Stimulated activated CD4-positive, alpha-beta T cell treated with anti-CD3 and anti-CD28 coated beads, Interleukin-4, amount 100 ng/mL, for 48 hours (primary cell): ENCODE measurements at places on chromosomes 11 and 22.
A peak's percentile ranks its signal among the peaks of the same experiment; 100 is the strongest.

- no peak for DNase-seq
Measured at GRCh38 chr11:7031471-7031871, 11.2 kb downstream of the NLRP14 start.

- DNase-seq = no peak
Measured at GRCh38 chr11:575313-575995, 816 bp upstream of the PHRF1 start.

DNA sequence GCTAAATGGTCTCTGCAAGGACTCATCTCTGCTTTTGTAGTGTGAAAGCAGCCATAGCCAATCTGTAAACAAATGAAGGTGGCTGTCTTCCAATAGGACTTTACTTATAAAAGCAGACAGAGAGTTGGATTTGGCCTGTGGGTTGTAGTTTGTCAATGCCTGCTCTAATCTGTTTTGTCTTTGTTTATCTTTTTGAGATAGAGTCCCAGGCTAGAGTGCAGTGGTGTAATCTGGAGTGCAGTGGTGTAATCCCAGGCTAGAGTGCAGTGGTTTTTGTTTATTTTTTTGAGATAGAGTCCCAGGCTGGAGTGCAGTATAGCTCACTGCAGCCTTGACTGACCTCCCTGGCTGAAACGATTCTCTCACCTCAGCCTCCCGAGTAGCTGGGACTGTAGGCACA, 8.6 kb downstream of the PPP6R3 start:
- DNase-seq = no peak

DNA sequence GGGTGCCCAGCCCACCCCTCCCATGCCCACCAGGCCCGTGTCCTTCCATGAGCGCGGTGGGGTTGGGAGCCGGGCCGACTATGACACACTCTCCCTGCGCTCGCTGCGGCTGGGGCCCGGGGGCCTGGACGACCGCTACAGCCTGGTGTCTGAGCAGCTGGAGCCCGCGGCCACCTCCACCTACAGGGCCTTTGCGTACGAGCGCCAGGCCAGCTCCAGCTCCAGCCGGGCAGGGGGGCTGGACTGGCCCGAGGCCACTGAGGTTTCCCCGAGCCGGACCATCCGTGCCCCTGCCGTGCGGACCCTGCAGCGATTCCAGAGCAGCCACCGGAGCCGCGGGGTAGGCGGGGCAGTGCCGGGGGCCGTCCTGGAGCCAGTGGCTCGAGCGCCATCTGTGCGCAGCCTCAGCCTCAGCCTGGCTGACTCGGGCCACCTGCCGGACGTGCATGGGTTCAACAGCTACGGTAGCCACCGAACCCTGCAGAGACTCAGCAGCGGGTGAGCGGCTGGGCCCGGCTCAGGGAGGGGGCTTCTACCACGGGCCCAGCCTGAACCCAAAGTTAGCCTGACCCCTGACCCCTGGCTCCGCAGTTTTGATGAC, 3.0 kb downstream of the PKP3 start:
- DNase-seq = no peak

- DNase-seq = peak; percentile 33
Measured at GRCh38 chr11:47394322-47395222, 13.8 kb upstream of the SLC39A13 start.

DNA sequence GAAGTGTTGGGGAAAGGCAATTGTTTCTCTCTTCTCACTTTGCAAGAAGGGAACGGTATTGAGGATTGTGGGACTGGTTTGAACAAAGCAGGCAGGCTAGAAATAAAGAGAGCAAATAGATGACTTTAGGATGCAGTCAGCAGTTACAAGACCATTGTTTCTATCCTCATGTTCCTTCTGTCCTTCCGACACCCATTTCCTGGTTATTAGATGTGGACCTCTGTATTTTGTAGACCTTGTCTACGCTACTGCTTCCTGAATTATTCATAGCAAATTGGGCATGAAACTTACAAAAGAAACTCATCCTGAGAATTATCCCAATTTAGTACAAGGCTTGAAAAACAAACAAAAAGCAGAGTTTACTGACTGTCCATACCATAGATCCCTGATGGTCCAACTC, 656.3 kb downstream of the NTM start:
- no peak for DNase-seq

DNA sequence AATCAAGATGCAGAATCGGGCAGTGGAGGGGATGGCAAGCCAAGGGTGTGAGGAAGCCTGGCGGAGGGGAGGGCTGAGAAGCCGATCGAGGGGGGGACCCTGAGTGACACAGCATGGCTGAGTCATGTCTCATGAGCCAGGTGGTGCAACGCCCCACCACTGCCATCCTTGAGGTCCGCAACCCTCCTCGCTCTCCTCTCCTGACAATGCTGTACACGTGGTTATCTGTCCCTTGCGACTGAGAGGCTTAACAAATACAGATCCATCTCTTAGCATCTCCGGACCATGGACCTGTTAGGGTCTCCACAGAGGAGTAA, 14.2 kb downstream of the SLC22A12 start:
- DNase-seq = no peak

GRCh38 chr11:84345027-84345426, 1058.9 kb upstream of the CCDC90B start:
- no peak for DNase-seq

GRCh38 chr22:44838316-44839016, 86.1 kb downstream of the ARHGAP8 start:
- DNase-seq = no peak

DNA sequence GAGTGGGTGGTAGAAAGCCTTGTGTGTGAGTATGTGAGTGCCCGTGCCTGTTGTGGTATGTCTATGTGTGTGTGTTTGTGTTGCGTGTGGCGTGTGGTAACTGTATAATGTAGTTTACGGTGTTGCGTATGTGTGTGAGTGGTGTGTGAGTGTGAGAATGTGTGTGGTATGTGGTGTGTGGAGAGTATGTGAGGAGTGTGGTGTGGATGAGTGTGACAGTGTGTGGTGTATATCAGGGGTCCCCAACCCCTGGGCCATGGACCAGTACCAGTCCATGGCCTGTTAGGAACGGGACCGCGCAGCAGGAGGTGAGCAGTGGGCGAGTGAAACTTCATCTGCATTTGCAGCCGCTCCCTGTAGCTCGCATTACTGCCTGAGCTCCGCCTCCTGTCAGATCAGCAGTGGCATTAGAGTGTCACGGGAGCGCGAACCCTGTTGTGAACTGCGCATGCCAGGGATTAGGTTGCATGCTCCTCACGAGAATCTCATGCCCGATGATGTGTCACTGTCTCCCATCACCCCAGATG, 5.7 kb downstream of the UPK3A start:
- no peak for DNase-seq

GRCh38 chr11:123576501-123576900, 77.9 kb downstream of the SCN3B start:
- DNase-seq = no peak

GRCh38 chr11:133491680-133492383, 40.5 kb downstream of the OPCML start:
- DNase-seq = no peak

DNA sequence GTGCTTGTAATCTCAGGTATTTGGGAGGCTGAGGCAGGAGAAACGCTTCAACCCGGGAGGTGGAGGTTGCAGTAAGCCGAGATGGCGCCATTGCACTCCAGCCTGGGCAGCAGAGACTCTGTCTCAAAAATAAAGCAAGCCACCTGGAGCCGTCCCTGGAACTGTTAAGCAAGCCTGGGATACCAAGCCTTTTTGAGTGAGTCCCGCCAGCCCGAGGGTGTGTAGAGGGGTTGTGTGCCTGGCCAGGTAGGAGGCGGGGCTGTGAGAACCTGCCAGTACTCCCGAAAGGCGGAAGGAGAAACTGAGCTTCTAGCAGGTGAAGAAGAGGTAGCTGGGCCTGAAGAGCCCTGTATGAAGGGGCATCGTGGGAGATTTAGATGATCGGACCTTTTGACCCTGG, 52.4 kb downstream of the TRIOBP start:
- no peak for DNase-seq

DNA sequence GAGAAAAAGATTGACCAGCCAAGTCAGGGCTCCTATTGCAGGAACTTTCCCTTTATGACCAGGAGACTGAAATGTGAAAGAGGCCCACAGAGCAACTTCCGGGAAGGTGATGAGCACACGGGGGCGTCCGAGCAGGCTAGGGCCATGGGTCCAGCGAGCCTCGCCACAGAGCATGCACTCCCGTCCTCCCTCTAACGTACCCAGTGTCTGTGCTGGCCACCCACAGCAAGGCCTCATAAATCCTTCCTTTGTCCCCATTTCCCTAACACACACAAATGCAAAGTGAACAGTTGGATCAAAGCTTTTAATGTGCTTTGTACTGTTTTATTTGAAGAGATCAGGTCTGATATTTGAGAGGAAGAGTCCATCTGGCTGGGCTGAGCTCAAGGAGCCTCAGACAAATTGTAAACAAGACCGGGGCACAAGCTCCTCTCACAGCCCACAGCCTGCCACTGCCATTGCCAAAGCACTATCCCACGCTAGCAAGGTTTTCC, 44.3 kb downstream of the BLID start:
- no peak for DNase-seq

GRCh38 chr11:35047179-35047578, 91.8 kb upstream of the CD44 start:
- DNase-seq = no peak

GRCh38 chr11:125688066-125688465, 7.4 kb upstream of the ACRV1 start:
- no peak for DNase-seq

DNA sequence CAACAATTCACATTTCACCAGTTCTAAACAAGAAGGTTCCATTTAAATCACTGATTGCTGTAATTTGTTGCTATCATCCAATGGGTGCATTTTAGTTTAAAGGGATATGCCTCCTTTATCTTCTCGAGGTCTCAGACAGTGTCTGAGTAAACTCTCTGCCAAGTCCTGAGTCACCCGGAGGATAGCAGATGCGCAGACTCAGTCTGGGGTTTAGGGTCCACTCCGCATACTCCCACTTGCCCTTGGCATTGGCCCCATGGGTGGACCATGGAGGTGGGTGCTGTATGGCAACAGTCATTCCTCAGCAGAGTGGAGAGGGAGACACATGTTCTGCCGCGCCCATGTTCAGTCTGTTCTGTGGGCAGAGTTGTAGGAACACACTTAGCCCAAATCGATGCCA, 65.4 kb upstream of the CRTAM start:
- no peak for DNase-seq

DNA sequence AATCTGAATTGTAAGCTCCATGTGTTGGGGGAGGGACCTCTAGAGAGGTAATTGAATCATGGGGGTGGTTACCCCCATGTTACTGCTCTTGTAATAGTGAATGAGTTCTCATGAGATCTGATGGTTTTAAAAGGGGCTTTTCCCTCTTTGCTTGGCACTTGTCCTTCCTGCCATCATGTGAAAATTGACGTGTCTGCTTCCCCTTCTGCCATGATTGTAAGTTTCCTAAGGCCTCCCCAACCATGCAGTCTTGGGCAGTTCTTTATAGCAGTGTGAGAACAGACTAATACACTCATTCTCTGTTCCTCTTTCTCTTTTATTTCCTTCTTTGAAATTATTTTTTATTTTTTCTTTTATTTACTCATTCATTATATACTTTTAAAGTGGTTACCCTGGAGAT, 239.4 kb downstream of the CSNK2A3 start:
- no peak for DNase-seq

GRCh38 chr11:81658722-81659121, 1074.9 kb downstream of the FAM181B start:
- no peak for DNase-seq

DNA sequence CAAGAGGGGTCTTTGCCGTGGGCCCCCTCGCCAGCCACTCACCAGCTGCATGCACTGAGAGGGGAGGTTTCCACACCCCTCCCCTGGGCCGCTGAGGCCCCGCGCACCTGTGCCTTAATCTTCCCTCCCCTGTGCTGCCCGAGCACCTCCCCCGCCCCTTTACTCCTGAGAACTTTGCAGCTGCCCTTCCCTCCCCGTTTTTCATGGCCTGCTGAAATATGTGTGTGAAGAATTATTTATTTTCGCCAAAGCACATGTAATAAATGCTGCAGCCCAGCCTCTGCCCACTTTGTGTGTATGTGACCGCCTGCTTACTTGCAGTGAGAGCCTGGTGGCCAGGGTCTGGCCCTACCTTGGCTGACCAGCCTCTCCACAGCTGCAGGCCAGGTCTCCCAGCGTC, 2.8 kb upstream of the CRACR2B start:
- DNase-seq = no peak

- no peak for DNase-seq
Measured at GRCh38 chr22:19240813-19241592, 50.5 kb downstream of the CLTCL1 start.

DNA sequence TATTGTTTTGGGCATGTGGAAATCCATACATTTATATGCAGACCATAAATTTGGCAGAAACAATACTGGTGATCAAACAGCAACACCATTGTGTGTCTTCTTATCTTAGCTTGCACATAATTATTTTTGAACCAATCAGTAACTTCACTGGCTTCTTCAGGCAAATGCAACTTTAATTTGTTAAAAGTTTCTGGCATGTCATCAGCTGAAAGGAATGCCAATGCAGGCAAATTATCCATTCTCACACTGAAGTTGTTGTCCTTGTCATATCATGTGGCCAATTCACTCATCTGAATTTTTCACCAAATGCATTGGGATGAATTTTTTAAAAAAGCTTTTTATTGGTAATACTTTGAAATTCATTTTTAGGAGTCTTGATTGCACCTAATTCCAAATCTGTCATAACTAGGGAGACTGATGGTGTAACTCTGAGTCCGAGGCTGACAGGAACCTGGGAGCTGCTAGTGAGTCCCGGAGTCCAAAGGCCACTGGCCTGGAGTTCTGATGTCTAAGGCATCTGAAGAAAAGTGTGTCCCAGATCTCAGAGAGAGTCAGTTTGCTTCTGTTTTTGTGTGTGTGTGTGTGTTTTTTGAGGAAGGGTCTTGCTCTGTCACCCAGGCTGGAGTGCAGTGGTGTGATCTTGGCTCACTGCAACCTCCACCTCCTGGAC, 17.4 kb upstream of the OR10V1 start:
- no peak for DNase-seq

DNA sequence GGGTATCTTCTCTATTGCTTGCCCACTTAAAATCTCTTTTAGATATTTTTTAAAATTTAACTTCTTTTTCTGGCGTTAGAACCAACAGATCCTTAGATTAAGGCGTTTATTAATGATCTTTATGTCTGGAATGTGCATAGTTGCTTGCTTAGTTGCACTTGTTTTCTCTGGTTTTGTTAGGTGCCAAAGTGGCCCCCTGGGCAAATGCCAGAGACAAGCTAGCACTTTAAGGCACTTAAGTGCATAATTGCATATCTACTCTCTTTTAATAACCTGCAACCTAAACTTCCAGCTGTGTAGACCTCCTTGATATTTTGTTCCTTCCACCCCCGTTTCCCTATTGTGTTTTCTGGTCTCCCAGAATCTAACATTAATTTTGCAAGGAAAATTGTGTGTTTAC, 3.3 kb downstream of the RBM4 start:
- no peak for DNase-seq

- DNase-seq = no peak
Measured at GRCh38 chr22:48799227-48799970, 1028.3 kb downstream of the BRD1 start.

DNA sequence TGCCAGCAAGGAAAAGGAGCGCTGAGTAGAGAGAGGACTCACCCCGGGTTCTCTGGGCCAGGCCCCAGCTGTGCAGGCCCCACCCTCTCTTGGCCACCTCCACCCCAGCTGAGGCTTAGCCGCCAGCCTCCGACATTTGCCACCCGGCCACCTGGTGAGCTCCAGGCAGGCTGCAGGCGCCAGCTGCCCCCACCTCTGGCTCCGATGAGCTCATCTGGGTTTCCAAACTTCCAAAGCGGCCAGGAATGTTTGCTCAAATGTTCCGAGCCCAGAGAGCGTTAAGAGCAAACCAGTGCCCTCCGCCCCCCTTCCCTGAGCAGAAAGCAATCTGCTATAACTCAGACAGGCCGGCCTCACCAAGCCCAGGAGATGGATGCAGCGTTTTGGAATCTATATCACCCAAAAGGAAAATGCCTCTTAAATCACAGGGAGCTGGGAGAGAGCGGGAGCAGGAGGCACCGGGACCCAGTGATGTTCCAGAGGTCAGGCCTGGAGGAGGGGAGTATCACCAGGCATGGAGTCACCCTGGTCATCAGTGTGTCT, 9.1 kb upstream of the MN1 start:
- DNase-seq = no peak
